ENCODE measurements at places on chromosomes 16 and 17. TPM values are rescaled to one million over a fixed set of nuclear protein-coding genes. Genes with fewer than 3 reads are reported as not detected.

GRCh38 chr17:73269329-73269615, 7.6 kb upstream of the CPSF4L start:
- DNase-seq: no peak

The ZNF385C gene
- 0.21 TPM for total RNA-seq

DNA sequence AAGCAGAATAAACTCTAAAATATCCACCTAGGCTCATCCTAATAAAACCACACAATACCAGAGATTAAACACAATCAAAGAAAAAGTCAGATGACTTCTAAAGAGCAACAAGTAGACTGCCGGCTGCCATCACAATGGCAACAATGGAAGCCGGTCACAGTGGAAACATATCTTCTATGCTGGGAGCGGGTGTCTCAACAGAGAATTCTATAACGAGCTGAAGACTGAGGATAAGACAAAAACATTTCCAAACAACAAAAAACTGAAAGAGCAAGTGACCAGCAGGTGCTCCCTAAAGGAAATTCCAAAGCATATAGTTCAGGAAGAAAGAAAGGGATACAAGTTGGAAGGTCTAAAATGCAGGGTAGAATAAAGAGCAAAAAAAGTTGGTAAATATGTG, 8.9 kb downstream of the NSMCE1 start:
- no peak for DNase-seq

GRCh38 chr17:80111702-80112470, 10.5 kb downstream of the GAA start:
- no peak for DNase-seq

GRCh38 chr17:67491681-67492024, 114.6 kb downstream of the PITPNC1 start:
- DNase-seq: no peak

GRCh38 chr16:27444015-27444414, 42.0 kb downstream of the IL21R start:
- no peak for DNase-seq

The C16orf74 gene
- total RNA-seq: 1.5 TPM

DNA sequence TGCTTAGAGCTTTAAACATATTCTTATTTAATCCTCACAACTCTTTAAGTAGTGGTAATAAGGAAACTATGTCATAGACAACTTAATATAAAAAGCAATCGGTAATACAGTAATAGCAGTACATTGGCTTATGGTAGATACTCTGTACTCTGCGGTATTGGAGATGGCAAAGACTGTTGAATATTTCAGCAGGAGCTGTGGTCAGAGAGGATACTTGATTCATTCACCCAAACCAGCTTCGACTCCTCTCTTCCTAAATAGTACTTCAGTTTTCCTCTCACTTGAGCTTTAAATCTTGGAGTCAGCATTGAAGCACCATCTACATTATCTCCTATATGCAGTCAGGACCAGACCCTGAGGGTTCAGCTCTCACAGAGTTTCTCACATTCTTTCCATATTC, 169.3 kb downstream of the CYB561 start:
- DNase-seq: no peak

DNA sequence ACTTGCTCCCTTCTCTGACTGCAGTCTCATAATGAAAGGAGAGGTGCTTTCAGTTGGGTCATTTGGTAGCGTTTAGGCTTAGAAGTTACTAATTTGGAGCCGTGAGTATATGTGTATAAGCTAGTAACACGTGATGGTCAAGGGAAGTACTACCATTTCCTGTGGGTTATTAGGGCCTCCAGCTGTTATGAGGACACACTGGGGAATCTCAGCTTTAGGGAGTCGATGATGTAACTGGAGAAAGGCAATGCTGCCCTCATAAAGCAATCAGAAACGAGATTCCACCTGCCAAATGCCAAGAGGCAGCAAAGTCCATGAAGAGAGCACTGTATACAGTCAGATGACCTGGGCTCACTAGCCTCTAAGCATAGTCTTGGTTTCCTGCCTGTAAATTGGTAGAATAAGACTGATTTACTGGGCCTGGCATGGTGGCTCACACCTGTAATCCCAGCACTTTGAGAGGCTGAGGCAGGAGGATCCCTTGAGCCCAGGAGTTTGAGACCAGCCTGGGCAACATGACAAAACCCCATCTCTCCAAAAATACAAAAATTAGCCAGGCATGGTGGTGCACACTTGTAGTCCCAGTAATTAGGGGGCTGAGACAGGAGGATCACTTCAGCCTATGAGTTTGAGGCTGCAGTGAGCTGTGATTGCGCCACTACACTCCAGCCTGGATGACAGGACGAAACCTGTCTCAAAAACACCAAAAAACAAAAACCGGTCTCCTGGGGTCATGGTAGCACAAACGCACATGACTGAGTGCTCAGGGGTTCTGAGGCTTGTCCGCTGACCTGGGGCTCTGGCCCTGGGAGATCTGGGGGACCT, 53.0 kb downstream of the SF3B3 start:
- no peak for DNase-seq

The CFAP119 gene
- 21.0 TPM for total RNA-seq

GRCh38 chr17:57285701-57286100, 29.4 kb downstream of the MSI2 start:
- DNase-seq: no peak

DNA sequence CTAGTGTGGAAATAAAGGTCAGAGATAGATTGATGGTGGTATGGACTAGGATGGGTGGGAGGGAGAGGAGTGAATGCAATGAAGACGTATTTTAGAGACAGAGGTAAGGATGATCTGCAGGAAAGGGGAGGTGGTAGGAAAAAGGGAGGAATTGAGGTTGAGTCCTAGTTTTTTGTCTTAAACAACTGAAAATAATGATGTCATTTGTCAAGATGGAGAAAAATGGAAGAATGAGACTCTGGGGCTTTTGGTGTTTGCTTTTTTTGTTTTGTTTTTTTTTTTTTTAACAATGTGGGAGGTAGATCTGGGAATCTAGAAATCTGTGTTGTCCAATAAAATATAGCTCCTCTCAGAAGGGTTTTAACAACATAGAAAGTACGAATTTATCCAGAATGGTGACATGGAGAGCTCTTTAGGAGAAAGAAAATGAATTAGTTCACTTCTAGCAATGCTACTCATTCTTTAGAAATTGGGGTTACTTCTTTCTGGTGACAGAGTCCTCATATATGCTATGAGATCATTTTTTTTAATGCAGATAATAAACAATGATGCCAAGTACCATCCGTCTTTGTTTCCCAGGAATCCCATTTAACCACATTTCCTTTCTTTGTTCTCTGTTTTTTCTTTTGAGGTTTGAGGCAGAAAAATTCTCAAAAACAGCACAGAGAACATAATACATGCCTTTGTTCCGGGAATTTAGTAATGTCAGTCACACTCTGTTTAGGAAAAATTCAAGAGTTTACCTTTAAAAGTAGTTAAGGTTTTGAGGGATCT, 225.3 kb upstream of the COX10 start:
- no peak for DNase-seq

The SSTR5 gene
- 2.8 TPM for total RNA-seq

The MLYCD gene
- 2.2 TPM for total RNA-seq

GRCh38 chr16:80113873-80114574, 426.8 kb upstream of the DYNLRB2 start:
- DNase-seq: no peak

GRCh38 chr17:72479113-72479512, 358.3 kb downstream of the SOX9 start:
- no peak for DNase-seq

GRCh38 chr16:4330277-4330874, 14.5 kb downstream of the GLIS2 start:
- no peak for DNase-seq

DNA sequence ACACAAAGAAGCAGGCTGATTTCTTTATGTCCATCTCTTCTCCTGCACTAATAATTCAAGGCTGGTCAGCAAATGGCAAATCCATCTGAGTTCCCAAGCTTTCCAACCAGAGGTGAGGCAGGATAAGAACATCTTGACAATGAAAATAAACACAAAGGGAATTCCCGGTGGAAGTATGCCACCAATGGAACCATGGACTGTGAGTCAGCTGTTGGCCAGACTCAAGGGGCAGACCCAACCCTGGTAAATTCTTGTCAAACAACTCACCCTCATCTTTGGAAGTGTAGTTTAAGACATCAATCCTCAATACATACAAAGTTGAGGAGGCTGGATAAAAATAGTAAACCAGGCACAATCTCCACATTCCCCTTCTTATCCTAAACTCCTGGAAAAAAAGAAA, 74.3 kb upstream of the CES5A start:
- no peak for DNase-seq

GRCh38 chr16:31006086-31006385, 4.4 kb downstream of the STX1B start:
- no peak for DNase-seq

The LYRM9 gene
- total RNA-seq: 1.6 TPM

The TM4SF5 gene
- not detected for total RNA-seq

- no peak for DNase-seq
Observed at GRCh38 chr17:79033741-79034501, 10.0 kb downstream of the C1QTNF1 start.

The KRT33A gene
- not detected for total RNA-seq

DNA sequence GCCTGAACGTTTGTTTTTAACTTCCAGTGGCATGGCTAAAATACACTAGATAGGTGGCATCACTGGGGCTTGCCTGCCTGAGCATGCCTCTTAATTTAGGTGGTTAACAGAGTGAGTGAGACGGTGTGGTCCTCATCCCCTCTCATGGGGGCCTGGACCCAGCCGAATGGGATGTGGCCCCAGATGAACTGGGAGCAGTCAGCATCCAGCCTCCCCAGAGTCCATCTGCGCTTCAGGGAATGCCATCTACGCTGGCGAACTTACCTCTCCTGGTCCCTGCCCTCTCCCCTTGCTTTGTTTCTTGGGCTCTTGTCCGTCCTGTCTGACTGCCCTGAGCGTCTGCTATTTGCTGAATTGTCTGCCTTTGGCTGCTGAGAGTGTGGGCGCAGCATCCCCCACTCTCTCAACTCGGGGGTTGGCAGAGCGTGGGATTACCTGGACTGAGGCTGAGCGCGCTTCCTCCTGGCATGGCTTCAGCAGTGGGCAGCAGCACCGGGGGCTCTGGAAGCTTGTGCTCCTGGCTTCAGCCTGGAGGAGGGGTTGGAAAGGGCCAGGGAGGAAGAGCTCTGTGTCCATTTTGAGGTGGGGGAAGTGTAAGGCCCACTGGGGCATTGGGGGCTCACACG, 2.1 kb downstream of the RAB40C start:
- no peak for DNase-seq

The ITFG1 gene
- 26.5 TPM for total RNA-seq

DNA sequence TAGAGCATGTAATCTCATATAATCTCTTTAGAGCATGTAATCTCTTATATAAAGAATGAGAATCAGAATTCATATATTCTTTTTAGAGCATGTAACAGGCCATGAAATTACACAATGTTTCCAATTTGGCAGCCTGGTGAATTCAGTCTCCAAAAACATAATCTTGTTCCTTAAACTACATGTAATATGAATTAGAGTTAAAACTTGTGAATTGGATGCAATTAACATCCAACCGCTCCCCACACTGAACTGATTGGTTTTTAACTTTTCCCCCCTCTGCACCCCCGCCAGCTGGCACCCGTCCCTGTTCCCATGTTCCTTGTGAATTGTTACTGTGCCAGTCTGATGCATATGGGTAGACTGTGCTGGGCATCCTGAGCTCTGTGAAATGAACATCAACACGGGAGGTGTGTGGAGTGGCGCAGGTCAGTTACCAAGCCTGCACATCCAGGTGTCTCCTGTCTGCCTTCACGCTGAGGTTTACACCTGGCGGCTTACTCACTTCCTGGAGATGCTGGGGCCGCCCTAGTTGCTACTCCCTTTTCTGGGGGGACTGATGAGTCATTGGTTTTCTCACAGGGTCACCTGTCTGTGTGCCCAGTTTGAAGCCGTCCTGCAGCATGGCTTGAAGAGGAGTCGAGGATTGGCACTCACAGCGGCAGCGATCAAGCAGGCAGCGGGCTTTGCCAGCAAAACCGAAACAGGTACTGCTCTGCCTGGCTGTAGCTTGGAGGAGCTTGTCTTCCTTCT, 50.4 kb downstream of the SNX29 start:
- no peak for DNase-seq

- no peak for DNase-seq
Observed at GRCh38 chr17:58335779-58336455, 7.3 kb upstream of the TSPOAP1 start.

The ANKS3 gene
- 26.6 TPM for total RNA-seq

GRCh38 chr16:84986102-84986501, 25.2 kb downstream of the ZDHHC7 start:
- DNase-seq: no peak

The ACBD4 gene
- 7.7 TPM for total RNA-seq

DNA sequence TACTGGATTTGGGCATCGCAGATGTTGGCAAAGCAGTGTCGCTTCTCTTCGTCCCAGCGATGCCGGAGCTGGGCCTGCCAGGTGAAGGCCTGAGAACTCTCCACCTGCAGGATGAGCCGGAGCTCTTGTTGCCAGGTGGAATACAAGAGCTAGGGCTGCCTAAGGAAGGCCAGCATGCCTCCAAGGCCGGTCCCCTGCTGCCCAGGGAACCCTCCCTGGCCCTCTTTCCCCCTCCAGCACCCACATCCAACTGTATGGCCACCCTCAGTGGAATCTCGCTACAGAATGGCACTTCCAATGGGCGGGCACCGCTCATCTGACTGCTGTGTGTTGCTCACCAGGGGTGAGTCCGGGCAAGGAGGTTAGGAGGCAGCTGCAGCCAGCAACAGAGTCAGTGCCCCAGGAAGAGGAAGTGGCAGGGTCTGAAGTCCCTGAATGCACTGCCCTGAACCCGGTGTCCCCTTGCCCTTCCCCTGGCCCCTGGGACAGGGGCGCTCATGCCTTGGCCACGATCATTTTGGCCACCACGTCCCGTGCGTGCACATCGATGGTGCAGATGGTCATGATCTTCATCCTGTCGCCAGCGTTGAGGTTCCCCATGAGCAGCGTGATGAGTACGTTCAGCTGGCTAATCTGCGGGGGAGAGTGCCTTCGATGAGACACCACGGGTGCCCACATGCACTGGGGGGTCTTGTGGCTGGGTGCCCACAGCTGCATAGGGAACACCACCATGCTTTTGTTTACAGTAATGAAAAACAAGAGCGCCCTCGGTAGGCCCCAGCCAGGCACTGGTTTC, 75.8 kb downstream of the DNAH17 start:
- DNase-seq: no peak

DNA sequence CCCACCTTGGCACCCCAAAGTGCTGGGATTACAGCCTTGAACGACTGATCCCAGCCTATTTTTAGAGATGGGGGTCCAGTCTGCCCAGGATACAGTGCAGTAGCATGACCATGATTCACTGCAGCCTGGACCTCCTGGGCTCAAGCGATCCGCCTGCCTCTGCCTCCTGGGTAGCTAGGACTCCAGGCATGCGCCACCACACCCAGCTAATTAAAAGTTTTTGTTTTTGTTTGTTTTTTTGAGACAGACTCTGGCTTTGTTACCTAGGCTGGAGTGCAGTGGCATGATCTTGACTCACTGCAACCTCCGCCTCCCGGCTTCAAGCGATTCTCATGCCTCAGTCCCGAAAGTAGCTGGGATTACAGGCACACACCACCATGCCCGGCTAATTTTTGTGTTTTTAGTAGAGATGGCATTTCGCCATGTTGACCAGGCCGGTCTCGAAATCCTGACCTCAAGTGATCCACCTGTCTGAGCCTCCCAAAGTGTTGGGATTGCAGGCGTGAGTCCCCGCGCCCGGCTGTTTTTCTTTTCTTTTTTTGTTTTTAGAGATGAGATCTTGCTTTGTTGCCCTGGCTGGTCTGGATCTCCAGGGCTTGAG, 2.3 kb upstream of the PAFAH1B1 start:
- DNase-seq: no peak
